Stimulated activated CD8-positive, alpha-beta memory T cell treated with anti-CD3 and anti-CD28 coated beads, Interleukin-15, amount 100 ng/mL, for 1 hour (primary cell): ENCODE measurements at places on chromosomes 1 and 21.

- DNase-seq = no peak
Measured at GRCh38 chr1:172390301-172390682, 30.2 kb upstream of the C1orf105 start.

DNA sequence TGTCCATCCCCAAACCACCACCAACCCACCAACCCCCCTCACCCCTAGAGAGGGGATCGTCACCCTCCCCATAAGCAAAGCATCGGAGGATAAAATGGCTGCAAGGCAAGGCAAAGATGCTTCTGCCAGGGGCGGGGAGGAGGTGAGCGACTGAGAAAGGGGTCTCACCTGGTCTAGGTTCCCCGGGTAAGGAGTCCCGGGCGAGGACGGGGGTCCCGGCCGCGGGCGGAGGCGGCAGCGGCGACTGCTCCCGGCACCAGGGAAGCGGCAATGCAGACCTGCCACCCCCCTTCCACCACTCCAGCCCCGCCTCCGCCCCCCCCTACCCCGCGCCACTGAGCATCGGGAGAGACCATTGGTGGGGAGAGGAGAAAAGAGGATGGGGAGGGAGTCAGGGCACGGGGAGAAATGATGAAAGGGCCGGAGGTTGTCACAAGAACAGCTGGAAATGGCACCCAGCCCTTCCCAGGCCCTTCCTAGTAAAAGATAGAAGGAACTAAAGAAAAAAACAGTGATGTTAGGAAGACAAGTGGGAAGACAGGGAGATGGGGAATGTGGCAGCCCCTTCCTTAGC lies at the start of gene SV2A:
Gene SV2A, minus strand, starts transcription at position 274 of the 574 bp plus-strand sequence. CDS start 4,004 bp downstream, outside the sequence.
- no peak for DNase-seq

DNA sequence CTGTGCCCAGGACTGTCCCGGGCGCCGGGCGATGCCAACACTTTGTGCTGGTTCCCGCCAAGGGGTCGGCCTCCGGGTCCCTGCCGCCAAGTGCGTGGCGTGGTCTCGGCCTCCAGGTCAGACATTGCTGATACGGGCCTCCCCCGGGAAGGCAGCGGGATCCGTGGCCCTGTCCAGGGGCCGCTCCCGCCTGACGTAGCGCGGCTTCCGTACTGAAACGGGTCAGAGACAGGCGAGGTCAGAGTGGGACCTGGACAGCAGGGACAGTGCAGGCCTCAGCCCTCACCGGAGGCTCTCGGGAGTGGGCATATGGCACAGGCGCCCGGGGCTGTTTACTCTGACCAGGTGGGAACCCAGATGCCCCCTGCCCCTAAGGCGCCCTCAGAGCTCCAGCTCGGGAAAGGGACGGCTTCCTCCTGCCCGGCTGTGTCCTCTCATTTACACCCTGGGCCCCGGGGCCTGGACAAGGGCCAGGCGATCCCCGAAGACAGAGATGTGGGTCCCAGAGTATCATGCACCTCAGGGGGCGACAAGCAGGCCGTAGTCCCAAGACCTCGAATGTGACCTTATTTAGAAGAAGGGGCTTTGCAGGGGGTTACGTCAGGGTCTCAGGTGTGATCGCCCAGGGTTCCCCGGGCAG lies 8.8 kb upstream of the RNF223 start:
- no peak for DNase-seq

DNA sequence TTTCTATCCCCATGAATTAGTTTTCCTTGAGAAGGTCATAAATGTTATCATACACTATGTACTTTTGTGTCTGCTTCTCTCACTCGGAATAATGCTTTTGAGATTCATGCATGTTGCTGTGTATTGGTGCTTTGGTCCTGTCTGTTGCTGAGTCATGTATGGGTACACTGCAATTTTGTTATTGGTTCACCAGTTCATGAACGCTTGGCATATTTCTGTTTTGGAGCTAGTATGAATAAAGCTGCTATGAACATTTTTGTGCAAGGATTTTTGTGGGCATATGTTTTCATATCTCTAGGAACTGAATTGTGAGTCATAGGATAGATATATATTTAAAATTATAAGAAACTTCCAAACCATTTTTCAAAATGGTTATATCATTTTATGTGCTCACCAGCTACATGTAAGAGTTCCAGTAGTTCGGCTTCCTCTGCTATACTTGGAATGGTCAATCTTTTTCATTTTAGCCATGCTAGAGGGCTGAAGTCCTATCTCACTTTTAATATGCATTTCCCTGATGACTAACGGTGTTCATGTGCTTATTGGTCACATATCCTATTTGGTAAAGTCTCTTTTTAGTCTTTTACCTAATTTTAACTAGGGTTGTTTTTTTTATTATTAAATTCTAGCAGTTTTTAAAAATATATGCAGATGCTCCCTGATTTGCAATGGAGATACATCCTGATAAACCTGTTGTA lies 38.2 kb downstream of the ETS2 start:
- no peak for DNase-seq
